ENCODE measurements at places on chromosomes 16 and 17.
A peak's percentile ranks its signal among the peaks of the same experiment; 100 is the strongest.

- DNase-seq, result no peak
Measured at GRCh38 chr17:58224315-58224714, 5.3 kb upstream of the MKS1 start.

- DNase-seq, result no peak
Measured at GRCh38 chr17:4509401-4509800, 10.7 kb downstream of the SPNS2 start.

GRCh38 chr17:65553009-65553645 lies 8.3 kb downstream of the AXIN2 start:
- DNase-seq, result no peak

DNA sequence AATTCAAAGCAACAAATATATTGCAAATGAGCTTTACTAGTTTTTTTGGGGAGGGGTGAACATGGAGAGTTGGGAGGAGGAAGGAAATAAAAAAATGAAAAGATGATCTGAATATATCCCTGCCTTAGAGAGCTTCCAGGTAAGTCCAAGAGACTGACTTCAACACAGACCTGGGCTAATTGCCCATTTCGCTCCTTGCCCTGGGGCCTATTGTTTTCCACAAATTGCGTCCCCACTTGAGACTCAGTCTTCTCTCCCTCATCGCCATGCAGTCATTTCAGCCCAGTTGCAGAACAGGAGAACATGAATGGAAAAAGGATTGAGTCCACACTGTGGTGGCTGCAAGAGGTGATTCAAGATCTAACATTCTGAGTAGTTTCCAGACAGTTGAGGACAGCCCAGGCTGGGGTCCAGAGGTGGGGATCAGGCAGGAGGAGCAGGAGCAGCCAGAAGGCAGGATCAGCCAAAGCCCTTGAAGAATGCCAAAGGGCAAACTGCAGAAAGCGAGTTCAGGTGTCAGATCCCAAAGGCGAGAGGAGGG lies 21.6 kb upstream of the TOB1 start:
- DNase-seq, result no peak

GRCh38 chr17:1588821-1589585 lies 26.4 kb upstream of the PITPNA start:
- no peak for DNase-seq

DNA sequence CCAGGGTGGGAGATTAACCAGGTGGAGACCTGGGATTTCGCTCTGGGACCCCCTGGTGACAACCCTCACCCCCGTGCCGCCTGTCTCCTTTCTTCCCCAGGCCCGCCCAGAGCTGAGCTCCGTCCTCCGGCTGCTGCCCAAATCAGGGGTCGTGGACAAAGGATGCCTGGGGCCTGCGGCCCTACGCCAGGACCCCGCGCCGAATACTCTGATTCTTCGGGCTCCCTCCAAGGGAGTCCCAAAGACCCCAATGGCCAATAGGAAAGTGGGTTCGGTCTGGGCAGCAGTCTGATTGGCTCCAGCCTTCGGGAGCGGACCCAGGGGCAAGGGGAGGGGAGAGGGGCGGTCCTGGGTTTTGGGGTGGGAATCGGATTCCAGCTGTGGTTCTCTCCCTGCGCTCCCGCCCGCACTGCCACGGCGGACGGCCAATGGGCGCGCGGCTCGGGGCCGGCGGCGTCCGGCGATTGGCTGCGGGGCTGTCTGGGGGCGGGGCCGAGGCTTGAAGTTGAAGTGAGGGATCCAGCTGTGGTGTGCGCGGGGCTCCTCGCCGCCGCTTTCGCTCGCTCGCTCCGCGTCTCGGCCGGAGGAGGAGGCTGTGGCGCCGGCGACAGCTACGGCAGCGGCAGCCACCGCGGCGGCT lies at the start of gene CACNA1G:
CACNA1G (plus strand) TSS at position 531 of the 640 bp plus-strand sequence. CDS start 745 bp downstream, outside the sequence.
- DNase-seq, result peak; percentile 78

GRCh38 chr17:35726127-35726952 lies 5.1 kb upstream of the RASL10B start:
- DNase-seq, result no peak

All from effector CD4-positive, alpha-beta T cell (primary cell).